GM10248 (cell line): ENCODE measurements at places on chromosomes 2 and 18.
A peak's percentile ranks its signal among the peaks of the same experiment; 100 is the strongest.

DNA sequence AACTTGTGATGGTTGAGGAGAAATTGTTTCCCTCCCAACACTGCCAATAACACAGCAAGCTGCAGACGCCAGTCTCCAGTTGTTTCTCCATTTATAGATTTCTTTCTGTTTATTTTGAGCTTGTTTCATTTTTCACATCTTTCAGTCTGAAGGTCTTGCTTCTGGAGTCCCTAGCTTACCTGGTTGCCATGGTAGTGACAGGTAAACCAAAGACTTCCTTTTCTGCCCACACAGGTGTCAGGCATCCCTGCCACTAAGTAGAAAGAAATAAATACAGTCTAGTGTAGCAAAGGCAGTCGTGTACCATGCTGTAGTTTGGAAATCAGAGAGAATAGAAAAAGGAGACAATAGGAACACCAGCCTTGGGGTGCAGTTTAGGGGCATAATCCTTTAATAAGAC is 82.8 kb downstream of the MARCHF4 start:
- no peak for DNase-seq

GRCh38 chr18:51363384-51363783 is 165.9 kb upstream of the MEX3C start:
- DNase-seq: no peak

DNA sequence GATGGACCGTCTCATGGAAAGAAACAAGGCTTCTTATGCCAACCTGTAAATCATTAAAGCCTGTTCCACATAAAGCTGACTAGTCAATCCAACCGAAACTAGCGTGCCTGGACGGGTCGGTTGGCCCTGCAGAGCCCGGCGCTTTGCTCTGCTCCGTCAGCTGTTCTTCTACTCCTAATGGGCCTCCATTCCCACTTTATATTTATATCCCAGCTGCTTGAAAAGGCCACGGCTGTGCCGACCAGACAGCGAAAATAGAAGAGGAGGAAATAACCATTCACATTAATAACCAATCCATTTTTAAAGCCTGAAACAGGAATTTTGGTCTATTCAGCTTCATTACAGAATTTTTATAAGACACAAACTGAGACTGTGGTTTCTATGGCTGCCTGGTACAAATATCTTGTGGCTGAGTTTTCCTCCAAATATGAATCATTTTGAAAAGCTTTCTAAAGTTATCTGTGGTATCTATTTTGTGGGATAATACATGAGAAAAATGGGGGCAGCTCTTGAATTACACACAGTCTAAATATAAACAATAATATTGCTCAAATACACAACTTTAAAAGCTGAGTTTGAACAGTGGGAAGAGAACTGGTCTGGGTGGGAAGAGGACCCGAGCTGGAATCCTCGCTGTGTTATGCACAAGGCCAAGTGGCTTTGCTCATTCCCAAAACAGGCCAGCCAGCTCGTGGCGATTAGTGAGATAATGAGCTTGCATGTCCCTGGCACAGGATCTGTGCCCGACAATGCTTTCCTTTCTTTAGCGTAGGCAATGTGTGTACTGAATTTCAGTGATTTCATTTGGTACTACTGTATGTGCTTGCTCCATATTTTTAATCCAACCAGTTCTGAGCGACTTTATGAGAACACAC is 10.5 kb upstream of the FAM124B start:
- no peak for DNase-seq

DNA sequence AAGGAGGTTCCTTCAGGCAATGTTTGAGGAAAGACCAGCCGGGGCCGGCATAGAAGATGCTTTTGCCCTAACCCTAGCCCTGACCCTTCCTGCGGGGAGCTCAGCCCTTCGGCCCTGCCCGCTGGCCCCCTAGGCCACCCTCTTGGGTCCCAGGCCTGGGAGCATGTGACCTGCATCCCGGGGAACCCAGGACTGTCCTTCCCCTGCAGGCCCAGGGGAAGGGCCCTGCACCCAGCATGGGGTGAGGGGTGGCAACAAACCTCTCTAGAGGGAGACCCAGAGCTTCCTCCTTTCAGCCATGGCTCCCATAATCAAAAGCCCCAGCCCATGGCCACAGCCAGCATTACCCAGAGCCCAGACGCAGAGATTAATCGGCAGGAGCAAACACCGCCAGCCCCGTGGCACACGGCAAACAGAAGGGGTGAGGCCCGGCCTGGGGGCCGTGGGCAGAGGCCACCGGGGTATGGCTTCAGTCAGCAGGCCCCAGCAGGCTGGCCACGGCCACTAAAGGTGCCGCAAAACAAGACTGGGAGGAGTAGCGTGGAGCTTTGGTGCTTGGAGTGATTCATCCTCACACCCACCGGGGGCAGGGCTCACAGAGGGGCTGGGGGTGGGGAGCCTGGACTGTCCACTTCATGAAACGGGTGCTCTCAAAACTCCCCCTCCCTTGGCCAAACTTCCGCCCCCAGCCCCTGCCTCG is 61.6 kb upstream of the HPCAL1 start:
- DNase-seq: no peak

- no peak for DNase-seq
Measured at GRCh38 chr2:166625670-166626069, 131.6 kb upstream of the SCN7A start.

- no peak for DNase-seq
Measured at GRCh38 chr2:2041256-2041824, 289.7 kb downstream of the MYT1L start.

- no peak for DNase-seq
Measured at GRCh38 chr18:30343090-30343489, 699.5 kb downstream of the DSC3 start.

DNA sequence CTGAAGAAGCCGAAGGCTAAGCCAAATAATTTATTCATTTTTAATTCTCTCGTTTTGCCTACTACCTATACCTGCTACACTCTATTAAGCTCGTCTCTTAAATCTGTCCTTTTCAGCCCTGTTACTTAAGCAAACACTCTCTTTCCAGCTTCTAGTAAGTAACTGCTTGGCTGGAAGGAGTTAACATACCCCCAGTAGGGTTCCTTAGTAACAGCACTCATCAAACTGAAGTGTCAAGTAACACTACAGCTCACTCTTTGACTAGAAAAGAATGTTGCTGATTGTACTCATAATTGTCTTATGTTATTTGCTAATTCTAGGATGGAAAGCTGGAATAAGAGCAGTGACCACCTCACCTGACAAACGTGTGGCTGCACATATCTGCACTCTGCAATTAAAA is 120.0 kb upstream of the SCN7A start:
- no peak for DNase-seq

DNA sequence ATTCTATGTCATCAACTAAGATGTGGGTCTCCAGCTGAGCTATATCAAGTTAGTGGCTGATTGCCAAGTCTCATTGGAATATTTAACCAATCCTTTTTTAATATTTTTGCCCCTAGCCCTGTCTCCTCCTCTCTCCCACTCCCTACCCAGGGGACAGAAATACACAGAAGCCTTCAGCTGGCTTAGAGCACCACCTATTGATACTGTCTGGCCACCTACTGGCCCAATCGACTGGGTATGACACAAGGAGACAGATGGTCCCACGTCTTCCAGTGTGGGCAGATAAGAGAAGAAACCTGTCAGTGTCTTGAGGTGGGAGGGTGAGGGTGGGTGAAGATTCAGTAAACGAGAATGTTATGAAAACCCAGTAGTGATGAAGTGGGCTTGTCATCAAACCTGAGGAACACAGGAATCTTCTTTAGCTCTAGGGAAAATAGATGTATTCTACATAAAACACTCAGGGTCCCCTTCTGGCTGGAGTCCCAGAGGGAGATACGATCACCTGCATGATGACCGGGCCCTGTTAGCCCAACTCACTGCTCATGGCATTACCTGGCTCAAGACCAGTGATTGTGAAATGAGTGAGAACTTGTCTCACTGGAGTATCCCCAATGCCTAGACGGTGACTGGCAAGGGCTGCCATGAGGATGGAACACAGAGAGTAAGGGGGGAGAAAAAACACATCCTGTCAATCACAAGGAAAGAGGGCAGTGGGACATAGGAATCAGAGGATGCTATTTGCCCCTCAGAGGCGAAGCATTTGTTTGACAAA is 26.7 kb downstream of the POLR1A start:
- DNase-seq: no peak

GRCh38 chr2:37984176-37984575 is 59.1 kb downstream of the RMDN2 start:
- DNase-seq: no peak

DNA sequence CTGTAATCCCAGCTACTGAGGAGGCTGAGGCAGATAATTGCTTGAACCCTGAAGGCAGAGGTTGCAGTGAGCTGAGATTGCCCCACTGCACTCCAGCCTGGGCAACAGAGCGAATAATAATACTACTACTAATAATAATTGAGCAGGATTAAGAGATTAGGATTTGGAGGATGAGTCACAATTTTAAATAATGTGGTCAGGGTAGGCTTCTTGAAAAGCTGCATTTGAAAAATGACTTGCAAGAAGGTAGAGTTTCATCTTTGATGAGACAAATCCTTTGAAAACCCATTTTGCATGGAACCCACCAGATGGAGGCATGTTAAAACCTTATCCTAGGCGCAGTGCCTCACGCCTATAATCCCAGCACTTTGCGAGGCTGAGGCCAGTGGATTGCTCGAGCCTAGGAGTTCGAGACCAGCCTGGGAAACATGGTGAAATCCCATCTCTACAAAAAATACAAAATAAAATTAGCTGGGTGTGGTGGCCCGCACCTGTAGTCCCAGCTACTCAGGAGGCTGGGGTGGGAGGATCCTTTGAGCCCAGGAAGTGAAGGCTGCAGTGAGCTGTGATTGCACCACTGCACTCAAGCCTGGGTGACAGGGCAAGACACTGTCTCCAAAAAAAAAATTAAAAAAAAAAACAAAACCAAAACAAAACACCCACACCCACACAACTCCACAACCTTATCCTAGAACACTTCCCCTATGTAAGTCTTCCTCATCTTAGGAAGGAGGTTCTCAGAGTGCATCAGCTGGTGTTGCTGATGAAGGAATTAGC is 3.3 kb upstream of the ATP8B1 start:
- no peak for DNase-seq

- no peak for DNase-seq
Measured at GRCh38 chr2:1283871-1284270, 129.4 kb upstream of the TPO start.

- no peak for DNase-seq
Measured at GRCh38 chr2:36446294-36446693, 90.7 kb downstream of the CRIM1 start.

DNA sequence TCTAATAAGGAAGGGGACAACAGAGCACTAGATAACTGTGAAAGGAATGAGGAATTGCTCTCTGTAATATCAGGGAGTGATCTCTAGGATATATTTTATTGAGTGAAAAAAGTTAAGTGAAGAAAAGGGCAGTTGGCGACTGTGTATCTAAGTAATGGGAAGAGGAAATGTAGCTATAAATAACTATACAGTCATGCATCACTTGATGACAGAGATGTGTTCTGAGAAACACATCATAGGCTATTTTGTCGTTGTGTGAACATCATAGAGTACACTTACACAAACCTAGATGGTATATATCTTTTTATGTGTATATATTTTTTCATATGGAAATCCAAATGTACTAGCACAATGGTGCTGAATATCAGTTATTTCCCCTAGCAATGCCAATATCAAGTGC is 329.3 kb downstream of the TXNL1 start:
- DNase-seq: no peak

DNA sequence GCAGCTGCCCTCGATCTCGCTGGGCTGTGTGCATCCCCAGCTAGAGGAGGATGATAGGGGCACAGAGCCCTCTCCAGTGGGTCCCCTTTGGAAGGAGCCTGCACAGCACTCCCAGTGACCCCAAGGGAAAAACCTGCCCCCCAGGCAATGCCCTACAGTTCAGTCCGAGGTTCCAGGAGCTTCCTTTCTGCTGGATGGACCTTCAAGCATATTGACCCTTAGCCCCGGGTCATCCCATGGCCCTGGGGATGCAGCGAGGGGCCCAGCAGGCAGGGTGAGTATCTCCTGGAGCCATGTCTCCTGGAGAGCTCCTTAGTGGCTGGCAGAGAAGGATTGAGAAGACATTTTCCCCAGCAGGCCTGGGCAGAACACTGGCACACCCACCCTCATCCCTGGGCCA is 45.4 kb upstream of the CTDP1 start:
- no peak for DNase-seq

GRCh38 chr2:134080386-134081089 is 173.3 kb upstream of the MGAT5 start:
- DNase-seq: no peak

- peak; percentile 31 for DNase-seq
Measured at GRCh38 chr18:43587538-43588153, 310.4 kb upstream of the SYT4 start.

DNA sequence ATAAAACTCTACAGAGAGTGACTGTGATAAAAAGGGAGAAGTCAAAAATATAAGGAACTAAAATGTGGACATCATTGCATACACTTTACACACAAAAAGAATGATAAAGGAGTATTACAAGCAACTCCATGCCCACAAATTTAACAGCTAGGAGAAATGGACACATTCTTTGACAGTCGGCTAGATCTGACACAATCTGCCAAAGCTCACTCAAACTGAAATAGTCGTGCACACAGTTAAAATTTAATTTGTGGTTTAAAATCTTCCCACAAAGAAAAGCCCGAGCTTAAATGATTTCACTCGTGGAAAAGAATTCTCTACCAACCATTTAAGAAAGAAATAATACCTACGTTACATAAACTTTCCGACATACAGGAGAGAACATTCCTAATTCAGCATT is 132.4 kb downstream of the ZAP70 start:
- DNase-seq: no peak

- no peak for DNase-seq
Measured at GRCh38 chr2:132896073-132896472, 226.1 kb upstream of the LYPD1 start.

DNA sequence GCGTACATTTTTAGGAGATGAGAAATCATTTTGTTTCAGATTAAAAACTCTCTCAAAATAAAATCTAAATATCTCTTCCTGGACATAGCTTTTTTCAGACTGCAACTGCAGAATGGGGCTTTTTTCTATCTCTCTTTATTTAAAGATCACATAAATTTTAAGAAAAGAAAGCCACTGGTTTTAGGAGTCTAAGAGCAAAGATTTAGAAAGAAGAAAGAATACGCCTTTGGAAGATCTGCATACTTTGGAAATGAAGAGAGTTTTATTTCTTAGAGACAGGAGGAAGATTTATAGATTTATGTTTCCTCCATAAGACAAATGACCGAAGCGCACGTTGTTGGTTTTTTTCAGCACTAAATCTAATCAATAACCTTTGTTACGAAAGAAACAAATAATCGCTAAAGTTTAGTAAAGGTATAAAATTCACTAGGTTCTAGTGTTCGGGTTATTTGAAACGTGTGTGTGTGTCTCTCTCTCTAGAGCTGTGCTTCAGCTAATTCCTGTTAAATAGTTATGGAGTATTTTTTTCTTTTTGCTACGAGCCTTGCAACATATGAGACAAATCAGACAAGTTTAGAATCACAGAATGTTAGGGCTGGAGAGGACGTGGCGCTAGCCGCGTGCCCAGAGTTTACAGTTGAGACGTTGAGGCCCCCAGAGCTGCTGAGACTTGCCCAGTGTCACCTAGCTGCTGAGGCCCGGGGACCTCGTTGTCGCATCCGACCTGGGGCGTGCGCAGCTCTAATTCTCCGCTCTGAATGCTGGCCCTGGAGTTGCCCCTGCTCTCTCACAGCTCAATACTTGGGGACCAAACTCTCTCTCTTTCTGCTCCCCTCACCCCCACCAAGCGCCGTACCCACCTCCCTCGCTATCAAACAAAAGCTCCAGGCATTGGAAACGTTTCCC is 69.9 kb downstream of the CTAGE1 start:
- DNase-seq: no peak

GRCh38 chr2:9335322-9335832 is 88.0 kb downstream of the ITGB1BP1 start:
- no peak for DNase-seq

- no peak for DNase-seq
Measured at GRCh38 chr2:1209246-1209645, 204.0 kb upstream of the TPO start.
